Stimulated activated CD8-positive, alpha-beta memory T cell treated with anti-CD3 and anti-CD28 coated beads, Interleukin-15, amount 100 ng/mL, for 1 hour (primary cell): ENCODE measurements at places on chromosomes 4 and X.

- DNase-seq = no peak
Observed at GRCh38 chrX:119607018-119607389, 780 bp upstream of the NKRF start.

- DNase-seq = no peak
Observed at GRCh38 chr4:186554914-186555827, at the start of gene MTNR1A. Gene MTNR1A (minus strand): TSS chr4:186555567. CDS start chr4:186555365, 202 bp downstream.

DNA sequence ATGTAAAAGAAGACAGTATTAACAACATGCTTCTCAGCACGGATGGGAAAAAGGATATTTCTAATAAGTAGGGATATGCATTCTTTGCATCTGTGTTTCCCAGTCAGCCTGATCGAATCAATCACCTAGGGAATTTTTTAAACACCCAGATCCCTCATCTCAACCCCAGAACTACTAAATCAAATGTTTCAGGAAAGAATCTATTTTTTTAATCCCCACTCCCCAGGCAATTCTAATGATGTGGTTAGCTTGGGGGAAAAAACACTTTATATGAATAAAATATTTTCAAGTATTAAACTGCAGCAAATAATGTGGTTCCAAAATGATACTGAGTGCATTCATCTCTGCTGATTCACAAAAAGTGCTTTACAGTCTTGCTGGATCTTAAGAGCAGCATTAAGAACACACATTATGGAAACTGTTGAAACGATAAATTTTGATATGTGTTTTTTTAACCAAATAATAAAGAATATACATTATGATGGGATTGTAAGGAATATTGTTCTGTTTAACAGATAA, 68.7 kb upstream of the GUCY1A1 start:
- no peak for DNase-seq

DNA sequence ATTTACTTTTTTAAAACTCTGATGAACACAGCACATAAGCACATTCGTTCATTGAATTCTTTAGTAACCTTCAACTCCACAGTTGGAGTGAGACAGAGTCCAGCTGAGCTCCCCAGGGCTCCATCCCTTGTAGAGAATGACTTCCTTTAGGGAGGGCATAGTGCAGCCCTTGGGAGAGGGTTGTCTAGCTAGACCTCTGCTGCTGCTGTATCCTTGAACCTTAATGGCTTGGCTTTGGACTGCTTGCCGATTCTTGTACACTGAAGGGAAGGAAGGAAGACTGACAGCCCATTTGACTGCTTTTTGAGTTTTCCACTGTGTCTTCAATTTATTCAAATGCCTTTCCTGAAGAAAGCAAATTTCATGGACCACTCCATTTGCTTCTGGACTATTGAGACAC, 19.4 kb upstream of the FGG start:
- DNase-seq = no peak

DNA sequence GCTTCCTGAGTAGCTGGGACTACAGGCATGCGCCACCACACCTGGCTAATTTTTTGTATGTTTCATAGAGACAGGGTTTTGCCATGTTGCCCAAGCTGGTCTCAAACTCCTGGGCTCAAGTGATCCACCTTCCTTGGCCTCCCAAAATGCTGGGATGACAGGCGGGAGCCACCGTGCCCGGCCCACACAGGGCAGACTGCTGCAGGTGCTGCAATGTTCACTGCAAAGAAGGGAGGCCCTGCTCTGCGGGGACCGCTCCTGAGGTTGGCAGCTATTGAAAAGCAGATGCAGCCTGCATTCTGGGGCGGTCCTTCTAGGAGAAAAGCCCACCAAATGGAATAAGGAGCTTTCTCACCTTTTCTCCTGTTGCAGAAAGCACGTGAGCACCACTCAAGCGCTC, 5.0 kb downstream of the ARSD start:
- no peak for DNase-seq

GRCh38 chr4:159343116-159343515, 240.2 kb downstream of the RAPGEF2 start:
- no peak for DNase-seq

DNA sequence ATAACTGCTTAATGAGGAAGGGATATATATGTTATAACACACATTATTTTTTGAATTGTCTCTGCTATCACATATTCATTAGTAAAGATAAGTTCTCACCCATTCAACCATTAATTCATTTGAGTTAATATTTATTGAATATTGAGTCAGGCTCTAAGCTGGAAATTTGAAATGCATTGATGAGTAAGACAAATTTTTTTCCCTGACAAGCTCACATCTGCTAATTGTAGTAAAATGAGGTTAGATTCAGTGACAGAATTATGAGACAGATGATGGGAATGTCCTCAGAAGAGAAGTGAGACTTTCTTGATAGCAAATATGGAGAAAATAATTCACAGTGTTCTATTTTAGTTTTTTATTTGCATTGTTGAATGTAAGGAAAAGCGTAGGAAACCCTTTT, 194.3 kb downstream of the SLC4A4 start:
- DNase-seq = no peak

GRCh38 chr4:93031431-93032098, 727.8 kb downstream of the GRID2 start:
- no peak for DNase-seq

DNA sequence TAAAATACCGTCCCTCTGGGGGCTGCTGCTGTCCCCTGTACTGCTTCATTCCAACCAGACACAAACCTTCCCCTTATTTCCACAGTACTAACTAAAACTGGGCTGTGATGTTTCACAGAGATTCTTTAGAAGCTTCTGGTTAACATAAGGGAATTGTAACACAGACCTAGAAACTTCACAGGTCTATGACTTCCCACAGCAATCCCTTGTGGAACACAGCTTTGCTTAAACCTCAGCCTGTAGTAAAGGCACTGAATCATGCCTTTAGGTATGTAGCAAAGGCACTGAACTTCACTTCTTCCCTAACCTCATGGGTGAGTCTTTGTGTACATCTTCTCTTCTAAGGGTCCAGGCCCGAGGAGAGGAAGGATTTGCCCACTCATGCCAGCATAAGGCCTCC, 49.4 kb downstream of the SPINK2 start:
- DNase-seq = no peak

GRCh38 chr4:45007508-45007907, 281.2 kb upstream of the GNPDA2 start:
- DNase-seq = no peak

DNA sequence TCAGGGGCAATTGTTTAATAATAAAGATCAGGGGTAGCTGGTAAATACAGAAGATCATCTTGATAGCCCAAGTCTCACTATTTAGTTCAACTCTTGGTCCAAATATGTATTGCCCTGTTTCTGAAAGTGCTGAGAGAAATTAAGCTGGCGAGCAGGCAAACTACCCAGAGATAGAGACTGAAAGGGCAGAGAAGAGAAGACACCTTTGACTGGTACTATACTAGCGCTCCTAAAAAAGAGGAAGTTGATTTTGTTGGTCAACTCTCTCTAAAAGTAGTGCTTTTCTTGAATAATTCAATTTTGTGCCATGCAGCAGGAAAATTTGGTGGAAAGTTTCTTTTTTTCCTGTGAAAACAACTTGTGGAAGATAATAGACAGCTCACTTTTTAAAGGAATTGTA, 64.0 kb downstream of the IGSF1 start:
- DNase-seq = no peak

GRCh38 chrX:95721011-95721410, 963.6 kb upstream of the DIAPH2 start:
- no peak for DNase-seq

- no peak for DNase-seq
Observed at GRCh38 chrX:68090266-68090665, 343.0 kb downstream of the OPHN1 start.

DNA sequence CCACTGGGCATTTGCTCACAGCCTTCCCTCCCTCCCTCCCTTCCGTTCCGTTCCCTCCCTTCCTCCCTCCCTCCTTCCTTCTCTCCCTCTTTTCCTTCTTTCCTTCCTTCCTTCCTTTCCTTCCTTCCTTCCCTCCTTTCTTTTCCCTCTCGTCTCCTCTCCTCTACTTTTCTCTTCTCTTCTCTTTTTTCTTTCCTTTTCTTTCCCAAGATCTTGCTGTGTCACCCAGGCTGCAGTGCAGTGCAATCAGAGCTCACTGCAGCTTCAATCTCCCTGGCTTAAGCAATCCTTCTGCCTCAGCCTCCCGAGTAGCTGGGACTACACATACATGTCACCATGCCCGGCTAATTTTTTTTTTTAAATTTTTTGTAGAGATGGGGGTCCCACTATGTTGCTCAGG, 26.7 kb upstream of the ING2 start:
- DNase-seq = no peak

DNA sequence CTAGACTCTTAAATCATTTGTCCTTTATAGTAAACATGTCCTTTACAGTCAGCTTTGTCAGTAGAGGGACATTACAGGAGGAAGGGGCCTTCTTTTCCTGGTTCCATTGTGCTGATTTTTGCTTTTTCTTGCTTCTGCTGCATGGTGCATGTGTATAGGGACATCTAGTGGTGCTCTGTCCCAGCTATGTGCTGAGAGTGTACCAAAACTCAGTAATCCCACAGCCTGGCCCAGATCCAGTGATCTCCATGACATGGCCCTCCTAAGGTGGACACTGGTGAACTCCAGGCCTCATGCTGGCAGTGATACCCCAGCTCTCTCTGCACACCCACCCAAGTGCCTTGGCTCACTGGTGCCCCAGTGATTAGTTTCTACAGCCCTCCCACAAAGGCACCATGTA, 45.2 kb downstream of the MAGEB17 start:
- DNase-seq = no peak

- no peak for DNase-seq
Observed at GRCh38 chr4:128565054-128565453, 244.4 kb upstream of the JADE1 start.

GRCh38 chrX:23136816-23137215, 137.1 kb downstream of the DDX53 start:
- no peak for DNase-seq

GRCh38 chr4:102518703-102519131, 17.6 kb downstream of the NFKB1 start:
- DNase-seq = no peak

DNA sequence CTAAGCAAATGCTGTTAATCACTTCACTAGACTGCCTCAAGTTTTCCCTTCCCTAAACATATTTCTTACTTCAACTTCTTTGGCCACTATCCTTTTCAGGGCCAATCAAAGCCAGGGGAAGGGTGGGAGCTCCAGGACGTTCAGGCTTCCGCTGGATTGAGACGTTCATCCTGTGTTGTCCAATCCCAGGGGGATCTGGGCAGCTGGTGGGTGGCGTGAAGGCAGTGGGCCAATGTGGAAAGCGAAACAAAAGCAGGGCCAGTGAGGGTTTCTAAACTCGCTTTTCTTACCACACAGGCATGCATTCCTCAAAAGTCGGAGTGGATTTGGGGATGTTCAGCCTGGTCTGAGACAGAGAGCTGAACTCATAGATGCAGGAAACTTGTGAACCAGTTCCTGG, 7.6 kb downstream of the CXCL13 start:
- DNase-seq = no peak

DNA sequence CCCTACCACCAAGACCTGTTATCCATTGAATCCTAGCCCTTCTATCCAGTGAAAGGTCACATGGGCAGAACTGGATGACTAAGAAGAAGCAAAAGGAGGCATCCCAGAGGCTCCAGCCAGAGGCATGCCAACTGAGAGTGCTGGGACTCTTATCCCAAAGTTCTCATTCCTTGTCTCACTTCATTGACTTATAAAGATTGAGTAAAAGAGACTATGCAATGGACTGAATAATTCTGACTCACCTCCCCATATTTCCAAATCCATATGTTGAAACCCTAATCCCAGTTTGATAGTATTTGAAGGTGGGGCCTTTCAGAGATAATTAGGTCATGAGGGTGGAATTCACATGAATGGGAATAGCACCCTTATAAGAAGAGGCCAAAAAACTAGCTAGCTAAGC, 131.4 kb downstream of the COL25A1 start:
- no peak for DNase-seq

DNA sequence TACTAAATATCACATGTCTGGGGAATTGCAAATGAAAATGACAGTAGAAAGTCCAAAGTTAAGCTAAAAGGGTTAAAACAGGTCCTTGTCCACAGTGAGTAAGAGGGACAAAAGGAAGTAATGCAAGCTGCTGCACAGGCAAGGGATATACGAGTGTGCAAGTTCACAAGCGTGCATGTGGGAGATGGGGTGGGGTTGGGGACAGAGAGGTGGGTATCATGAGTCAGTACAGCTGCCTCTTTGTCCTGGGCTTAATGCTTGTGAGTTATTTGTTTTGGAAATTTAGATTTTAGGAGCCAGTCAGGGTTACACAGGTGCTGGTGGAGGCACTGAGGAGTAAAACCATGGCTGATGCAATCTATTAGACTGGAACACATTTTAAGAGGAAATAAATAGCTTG, 3.3 kb upstream of the GPRASP2 start:
- DNase-seq = no peak
